ENCODE measurements at places on chromosomes 11 and 22. TPM values are rescaled to one million over a fixed set of nuclear protein-coding genes. Genes with fewer than 3 reads are reported as not detected.

IGLL1 gene
- not detected for polyA plus RNA-seq

TMEM86A gene
- polyA plus RNA-seq, result 2.1 TPM

ANGPTL5 gene
- 0.03 TPM for polyA plus RNA-seq

TRIM29 gene
- not detected for polyA plus RNA-seq

SLC22A12 gene
- not detected for polyA plus RNA-seq

GRCh38 chr11:41074318-41074717 lies 385.1 kb downstream of the LRRC4C start:
- DNase-seq, result no peak
- no peak overlapping the region for H3K27ac ChIP-seq
- H3K36me3 ChIP-seq, result no peaks in the 10 kb centered on the region
- H3K4me3 ChIP-seq, result no peak overlapping the region

DNA sequence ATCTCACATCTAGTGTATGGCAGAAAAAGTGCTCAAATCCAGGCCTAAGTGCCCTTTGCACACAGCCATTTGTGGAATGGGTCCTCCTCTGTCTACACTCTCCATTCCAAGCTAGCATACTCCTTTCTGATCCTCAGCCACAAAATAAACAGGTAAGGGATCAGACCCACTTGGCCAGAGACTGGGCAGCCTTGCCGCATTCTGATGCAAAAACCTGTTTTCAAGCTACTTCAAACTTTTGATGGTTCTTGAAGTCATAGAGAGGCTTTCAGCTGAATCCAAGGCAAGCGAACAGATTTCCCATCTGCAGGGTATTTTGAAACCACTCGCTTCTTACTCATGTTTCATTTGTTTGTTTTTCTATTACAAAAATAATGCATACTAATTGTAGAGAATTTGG lies 136.6 kb upstream of the NAV2 start:
- H3K4me1 ChIP-seq, result peaks cover 25% of the 10 kb centered on the region
- H3K27me3 ChIP-seq, result no peaks in the 10 kb centered on the region
- no peak for DNase-seq
- no peak overlapping the region for H3K27ac ChIP-seq
- no peak overlapping the region for H3K4me3 ChIP-seq
- H3K36me3 ChIP-seq, result no peaks in the 10 kb centered on the region

- H3K36me3 ChIP-seq, result no peaks in the 10 kb centered on the region
- DNase-seq, result no peak
- no peaks in the 10 kb centered on the region for H3K4me1 ChIP-seq
- no peaks in the 10 kb centered on the region for H3K27me3 ChIP-seq
- no peak overlapping the region for H3K27ac ChIP-seq
Observed at GRCh38 chr11:131278472-131278871, 91.9 kb upstream of the NTM start.

DNA sequence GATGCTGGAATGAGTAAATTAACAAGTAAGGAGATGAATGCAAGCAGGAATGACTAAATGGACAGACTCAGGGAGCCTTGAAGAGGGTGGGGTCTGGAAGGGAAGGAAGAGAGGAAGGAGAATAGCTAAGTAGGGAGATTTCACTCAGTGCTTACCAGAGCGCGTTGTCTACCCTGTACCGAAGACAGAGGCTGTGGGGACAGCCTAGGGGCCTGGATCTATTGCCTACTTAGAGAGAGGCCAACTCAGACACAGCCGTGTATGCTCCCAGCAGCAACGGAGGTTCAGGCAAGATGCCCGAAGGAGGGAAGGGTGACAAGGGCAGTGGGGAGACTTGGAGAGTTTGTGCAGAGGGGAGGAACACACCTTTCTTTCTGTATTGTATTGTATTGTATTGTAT lies at the start of gene FOLR2:
Gene FOLR2 (plus strand): TSS at position 157 of the 400 bp plus-strand sequence. CDS start 1,791 bp downstream, outside the sequence.
- no peak within 1 kb of the TSS for H3K4me3 ChIP-seq
- H3K27me3 ChIP-seq, result peaks cover 35% of the 10 kb centered on the region
- no peaks in the 10 kb centered on the region for H3K36me3 ChIP-seq
- no peak for DNase-seq
- no peaks in the 10 kb centered on the region for H3K4me1 ChIP-seq
- no peak within 1 kb of the TSS for H3K27ac ChIP-seq

GRCh38 chr22:47375621-47376321 lies 613.3 kb downstream of the TBC1D22A start:
- H3K36me3 ChIP-seq, result no peaks in the 10 kb centered on the region
- no peak overlapping the region for H3K4me3 ChIP-seq
- H3K4me1 ChIP-seq, result no peaks in the 10 kb centered on the region
- DNase-seq, result no peak
- no peaks in the 10 kb centered on the region for H3K27me3 ChIP-seq
- no peak overlapping the region for H3K27ac ChIP-seq

DNA sequence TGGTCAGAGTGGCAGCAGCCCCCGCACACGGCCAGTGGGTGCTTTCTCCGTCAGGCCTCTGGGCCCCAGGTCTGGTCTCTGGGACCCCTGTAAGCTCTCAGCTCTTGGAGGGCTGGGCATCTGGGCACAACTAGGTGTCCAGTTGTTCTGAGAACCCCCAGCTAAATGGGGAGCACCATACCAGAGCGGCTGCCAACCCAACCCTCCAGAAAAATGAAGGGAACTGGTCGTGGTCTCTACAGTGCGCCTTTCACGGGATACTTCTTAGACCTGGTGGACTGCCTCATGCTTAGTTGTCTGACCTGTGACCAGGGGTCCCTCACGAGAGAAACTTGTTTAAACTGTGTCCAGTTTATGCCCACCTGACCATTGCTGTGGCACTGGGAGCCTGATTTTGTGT lies 104.9 kb downstream of the BCR start:
- H3K4me1 ChIP-seq, result peaks cover 25% of the 10 kb centered on the region
- DNase-seq, result no peak
- H3K4me3 ChIP-seq, result no peak overlapping the region
- no peaks in the 10 kb centered on the region for H3K27me3 ChIP-seq
- no peak overlapping the region for H3K27ac ChIP-seq

GRCh38 chr11:35721651-35722282 lies 59.2 kb downstream of the TRIM44 start:
- no peak overlapping the region for H3K27ac ChIP-seq
- H3K27me3 ChIP-seq, result no peaks in the 10 kb centered on the region
- H3K36me3 ChIP-seq, result no peaks in the 10 kb centered on the region

- DNase-seq, result no peak
- no peak overlapping the region for H3K27ac ChIP-seq
- H3K4me1 ChIP-seq, result no peaks in the 10 kb centered on the region
- peaks cover 2% of the 10 kb centered on the region for H3K27me3 ChIP-seq
- H3K4me3 ChIP-seq, result no peak overlapping the region
Observed at GRCh38 chr11:70040869-70041501, 37.1 kb upstream of the ANO1 start.

- no peaks in the 10 kb centered on the region for H3K4me1 ChIP-seq
- peaks cover 4% of the 10 kb centered on the region for H3K27me3 ChIP-seq
- no peak overlapping the region for H3K4me3 ChIP-seq
- no peak overlapping the region for H3K27ac ChIP-seq
- no peaks in the 10 kb centered on the region for H3K36me3 ChIP-seq
- no peak for DNase-seq
Observed at GRCh38 chr11:45737056-45737455, 67.9 kb upstream of the SLC35C1 start.

DNA sequence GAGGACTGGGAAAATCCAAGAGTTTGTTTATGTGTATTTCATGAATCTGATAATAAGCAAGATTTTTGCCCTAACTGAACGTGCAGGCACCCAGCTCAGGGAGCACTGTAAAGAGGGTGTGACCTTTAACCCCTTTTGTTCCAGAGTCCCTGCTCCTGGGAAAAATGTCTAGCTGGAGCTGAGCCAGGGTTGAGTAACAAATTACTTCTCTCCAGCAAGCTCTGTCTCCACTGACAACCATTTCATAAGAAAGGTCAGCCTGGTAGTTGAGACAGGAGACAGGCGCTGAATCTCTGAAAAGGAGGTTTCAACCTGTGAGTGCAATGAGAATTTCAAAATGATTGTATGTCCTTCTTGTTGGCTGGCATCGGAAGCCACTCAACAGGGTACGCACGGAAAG lies 156.4 kb upstream of the NARS2 start:
- H3K4me3 ChIP-seq, result no peak overlapping the region
- no peaks in the 10 kb centered on the region for H3K36me3 ChIP-seq
- no peaks in the 10 kb centered on the region for H3K27me3 ChIP-seq
- no peaks in the 10 kb centered on the region for H3K4me1 ChIP-seq
- no peak for DNase-seq

All from endothelial cell of umbilical vein (primary cell).